Transverse colon (tissue), 4 donors: ENCODE measurements at places on chromosomes 12 and 14.

GRCh38 chr12:106999446-106999845 lies 12.5 kb upstream of the MTERF2 start:
- no peak for DNase-seq

- DNase-seq: no peak
These were observed 198.0 kb upstream of the RTL1 start for GRCh38 chr14:101101456-101102056.

- peak; percentile 67 for DNase-seq
These were observed 1.6 kb downstream of the CCDC88C start for GRCh38 chr14:91415794-91416743.

- DNase-seq: no peak
These were observed 41.8 kb upstream of the DCN start for GRCh38 chr12:91224401-91224800.

GRCh38 chr12:110279566-110280375 lies 1.3 kb upstream of the ATP2A2 start:
- no peak for DNase-seq

GRCh38 chr12:116978791-116979508 lies 68.2 kb downstream of the FBXW8 start:
- DNase-seq: no peak

GRCh38 chr14:88476214-88476774 lies 78.5 kb downstream of the PTPN21 start:
- no peak for DNase-seq

- no peak for DNase-seq
These were observed 15.0 kb downstream of the WNT5B start for GRCh38 chr12:1643905-1644533.

DNA sequence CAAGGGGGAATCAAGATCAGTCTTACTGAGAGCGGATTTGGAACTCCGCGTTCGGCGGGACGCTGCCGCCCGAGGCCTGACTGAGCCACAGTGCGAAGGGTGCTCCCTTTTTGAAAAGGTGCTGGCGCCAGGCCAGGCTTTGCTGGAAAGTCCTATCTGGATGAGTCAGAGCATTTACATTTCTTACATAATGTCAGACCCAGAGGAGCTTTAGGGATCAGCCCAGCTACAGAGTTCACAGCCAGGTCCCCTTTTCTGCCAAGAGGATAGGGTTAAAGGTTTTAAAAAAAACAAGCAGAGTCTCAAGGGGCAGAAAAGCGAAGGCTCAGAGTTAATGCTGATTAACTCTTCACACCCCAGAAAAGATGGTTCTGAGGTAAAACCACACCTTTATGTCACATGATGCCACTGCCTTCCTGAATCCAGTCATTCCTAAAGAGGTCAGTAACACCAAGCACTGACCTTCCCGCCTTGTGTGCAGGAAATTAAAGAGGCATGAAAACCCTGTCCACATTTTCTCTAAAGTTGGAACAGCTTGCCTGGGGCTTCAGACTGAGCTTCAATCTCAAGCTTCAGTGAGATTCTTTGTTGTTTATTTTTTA lies 11.7 kb upstream of the FBXL14 start:
- DNase-seq: peak; percentile 92

DNA sequence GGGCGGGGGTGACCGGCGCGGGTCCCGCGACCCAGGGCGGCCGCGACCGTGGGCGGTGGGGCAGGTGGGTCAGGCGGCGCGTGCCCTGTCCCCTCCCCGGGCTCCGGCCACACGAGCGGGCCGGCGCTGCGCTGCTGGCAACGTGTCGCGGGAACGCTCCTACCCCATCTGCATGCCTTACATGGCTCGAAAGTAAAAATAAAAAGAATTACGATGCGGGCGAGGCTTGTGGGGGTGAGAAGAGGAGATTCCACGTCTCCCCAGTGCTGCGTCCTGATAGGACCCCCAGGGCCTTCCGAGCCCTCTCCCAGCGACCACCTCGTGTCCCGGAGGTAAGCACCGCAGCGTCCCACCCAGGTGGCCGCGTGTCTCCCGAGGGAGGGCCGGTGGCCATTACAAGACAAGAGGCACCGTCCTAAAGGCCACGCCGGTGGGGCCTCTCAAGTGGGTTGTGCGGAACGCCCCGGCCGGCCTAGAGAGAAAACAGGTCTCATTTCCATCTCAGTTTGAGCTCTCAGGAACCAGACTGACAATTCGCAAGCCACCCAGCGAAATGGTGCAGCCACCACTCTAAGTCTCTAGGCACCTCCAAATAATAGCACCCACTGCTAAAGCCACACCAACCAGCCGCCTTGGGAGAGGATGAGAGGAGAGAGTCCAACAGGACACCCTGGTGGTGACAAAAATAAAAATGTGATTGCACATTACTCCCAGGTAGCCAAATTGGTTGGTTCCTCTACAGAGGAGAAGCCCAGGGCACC lies 612 bp upstream of the FOXN3 start:
- peak; percentile 60 for DNase-seq

DNA sequence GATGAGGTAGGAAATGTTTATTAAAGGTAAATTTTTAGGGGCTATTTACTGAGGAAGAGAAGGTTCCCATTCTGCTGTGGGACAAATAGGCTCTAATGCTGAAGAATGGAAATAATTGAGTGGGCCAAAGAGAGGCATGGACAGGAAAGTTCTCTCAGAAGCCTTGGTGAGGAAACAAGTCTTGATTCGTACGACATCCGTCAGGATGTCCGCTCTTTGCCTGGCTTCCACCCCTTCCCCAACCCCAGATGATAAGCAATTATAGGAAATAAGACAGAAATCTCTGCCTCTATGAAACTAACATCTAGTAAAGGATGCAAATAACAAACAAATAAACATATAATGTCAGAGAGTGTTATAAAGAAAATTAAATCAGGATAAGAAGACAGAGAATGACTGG lies 91.7 kb upstream of the BCAT1 start:
- DNase-seq: no peak

- peak; percentile 80 for DNase-seq
These were observed 2.8 kb upstream of the CDKL1 start for GRCh38 chr14:50399251-50400032.

GRCh38 chr14:63896278-63896720 lies 43.5 kb downstream of the SYNE2 start:
- peak; percentile 67 for DNase-seq

DNA sequence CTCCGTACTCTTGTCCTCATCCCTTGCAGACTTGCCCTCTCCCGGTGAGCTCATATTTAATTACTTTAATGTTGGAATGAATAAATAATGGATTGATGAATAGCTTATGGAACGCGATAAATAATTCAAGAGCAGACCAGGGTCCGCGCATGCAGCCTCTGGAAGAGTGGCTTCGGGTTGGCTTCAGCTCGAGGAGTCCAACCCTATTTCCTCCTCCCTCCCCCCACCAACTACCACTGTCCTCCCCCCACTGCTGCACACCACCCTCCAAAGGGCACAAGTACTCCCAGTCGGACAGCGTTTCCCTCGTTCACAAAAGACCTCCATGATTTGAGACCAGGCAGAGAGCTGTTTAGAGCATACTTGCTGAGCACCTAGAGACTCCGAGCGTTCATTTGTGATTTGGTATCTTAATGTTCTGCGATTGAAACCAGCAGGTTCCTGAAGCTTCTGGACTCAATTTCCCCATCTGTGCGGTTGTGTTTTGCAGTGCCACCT lies 647 bp upstream of the SIX1 start:
- DNase-seq: no peak

GRCh38 chr12:30888241-30888640 lies 38.3 kb upstream of the TSPAN11 start:
- no peak for DNase-seq

GRCh38 chr12:123062681-123063486 lies 82.4 kb downstream of the ARL6IP4 start:
- DNase-seq: no peak

GRCh38 chr12:51631591-51631990 lies 40.6 kb downstream of the SCN8A start:
- no peak for DNase-seq

- no peak for DNase-seq
These were observed 112.2 kb downstream of the SLC16A7 start for GRCh38 chr12:59708064-59708463.

- peak; percentile 67 for DNase-seq
These were observed 413.7 kb downstream of the PCNX1 start for GRCh38 chr14:71320734-71321573.
